Omental fat pad (tissue), 4 donors: ENCODE measurements at places on chromosomes 2 and 18. TPM values are rescaled to one million over a fixed set of nuclear protein-coding genes. Genes with fewer than 3 reads are reported as not detected.

GRCh38 chr2:187847245-187848208, 293.3 kb upstream of the TFPI start:
- no peak for DNase-seq

Gene CPS1
- total RNA-seq: 3.0 TPM

DNA sequence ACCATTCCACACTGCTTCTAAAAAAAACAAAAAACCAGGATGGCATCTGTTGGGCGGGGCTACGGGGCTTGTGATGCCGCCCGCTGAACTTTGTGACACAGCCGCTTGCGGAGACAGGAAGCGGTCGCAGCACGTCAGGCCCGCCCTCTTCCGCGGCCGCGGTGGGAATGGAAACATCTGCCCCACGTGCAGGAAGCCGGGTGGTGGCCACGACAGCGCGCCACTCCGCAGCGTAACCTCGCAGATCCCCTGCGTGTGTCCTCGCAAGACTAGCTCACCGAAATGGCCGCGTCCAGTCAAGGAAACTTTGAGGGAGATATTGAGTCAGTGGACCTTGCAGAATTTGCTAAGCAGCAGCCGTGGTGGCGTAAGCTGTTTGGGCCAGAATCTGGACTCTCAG, 168.5 kb downstream of the SUCLG1 start:
- DNase-seq: no peak

Gene KIF1A
- 0.60 TPM for total RNA-seq

DNA sequence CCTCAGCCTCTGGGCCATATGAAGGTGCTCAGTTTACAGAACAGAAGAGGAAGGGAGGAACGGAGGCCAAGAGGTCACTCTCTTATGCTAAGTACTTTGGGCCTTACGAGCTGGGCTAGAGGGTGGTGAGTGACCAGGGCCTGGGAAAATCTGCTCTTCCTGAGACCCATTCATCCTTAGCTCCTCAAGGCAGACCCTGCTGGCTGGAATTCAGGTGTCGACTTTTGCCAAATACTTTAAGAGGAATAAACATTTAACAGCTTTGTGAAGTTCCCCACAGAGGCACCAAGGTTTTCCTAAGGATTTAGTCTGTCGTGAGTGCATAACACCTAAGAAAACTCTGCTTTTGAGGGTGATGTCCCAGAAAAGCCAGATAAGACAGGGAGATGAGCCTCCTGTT, 129.7 kb upstream of the SIX2 start:
- DNase-seq: no peak

Gene CD28
- total RNA-seq: 9.0 TPM

DNA sequence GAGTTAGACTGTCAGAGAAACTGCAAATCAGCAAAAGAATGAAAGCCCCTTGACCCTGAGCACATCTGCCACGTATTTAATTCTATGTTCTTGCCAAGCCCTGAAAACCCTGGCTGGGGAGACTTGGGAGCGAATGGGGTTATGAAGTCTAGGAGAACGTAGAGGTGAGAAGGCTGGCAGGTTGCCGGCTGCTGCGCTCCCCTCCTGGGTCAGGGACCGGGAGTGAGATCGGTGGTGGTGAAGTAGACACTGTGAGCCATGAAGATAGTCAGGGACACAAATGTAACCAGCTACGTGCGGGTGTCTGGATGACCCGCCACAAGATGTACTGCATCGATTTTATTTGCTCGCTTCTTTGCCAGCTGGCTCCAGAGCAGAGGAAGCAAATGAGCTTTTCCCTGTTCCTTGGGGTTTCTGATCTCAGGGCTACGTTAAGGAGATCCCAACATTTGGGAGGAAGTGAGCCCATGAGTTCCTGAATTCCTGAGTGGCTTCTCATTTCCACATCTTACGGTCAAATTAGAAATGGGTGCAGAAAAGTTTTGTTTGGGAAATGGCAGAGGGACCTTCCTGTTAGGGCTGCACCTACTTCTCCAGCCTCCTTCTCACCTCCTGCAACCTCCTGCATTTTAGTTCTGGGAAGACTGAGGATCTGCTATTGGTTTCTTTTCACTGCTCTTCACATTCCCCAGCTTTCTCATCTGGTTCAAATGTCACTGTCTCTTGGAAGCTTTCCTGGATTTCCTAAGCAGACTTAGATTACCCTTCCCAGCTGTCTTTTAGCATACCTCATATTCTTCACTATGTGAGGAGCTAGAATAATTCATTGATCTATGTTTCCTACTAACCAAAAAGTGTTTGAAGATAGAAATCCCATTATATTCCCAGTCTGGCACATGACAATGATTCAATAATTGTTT, 360.6 kb downstream of the ZNF521 start:
- DNase-seq: no peak

GRCh38 chr2:197814526-197814925, 10.1 kb downstream of the PLCL1 start:
- no peak for DNase-seq

Gene CCDC74A
- total RNA-seq: 1.7 TPM

DNA sequence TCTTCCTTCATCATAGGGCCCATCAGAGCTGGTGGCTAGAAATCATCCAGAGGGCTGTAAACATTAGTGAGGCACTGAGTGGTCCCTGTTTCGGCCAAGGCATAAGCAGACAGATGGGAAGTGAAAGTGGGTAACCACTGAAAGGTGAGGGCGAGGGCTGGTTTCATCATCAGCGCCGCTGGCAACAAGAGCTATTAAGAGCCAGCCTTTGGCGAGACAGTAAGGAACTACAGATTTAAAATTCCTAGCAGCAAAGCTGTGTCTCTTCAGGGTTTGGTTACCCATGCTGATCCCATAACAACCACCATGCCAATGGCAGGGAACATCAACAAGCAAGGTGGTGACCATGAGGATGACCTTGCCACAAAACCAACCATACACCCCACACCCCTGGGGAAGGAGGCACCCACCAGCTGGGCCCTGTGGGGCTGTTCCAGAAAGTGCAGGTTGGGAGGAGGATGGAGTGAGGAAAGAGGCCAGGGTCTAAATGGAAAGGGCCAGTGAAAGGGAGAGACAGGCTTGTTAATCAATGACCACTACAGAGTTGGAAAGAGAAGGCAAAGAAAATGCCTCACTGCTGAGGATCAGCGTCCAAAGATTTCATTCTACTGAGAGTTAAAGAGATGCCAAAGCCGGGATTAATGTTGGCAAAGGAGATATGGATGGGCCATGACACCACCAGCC, 9.0 kb upstream of the SLC20A1 start:
- no peak for DNase-seq

DNA sequence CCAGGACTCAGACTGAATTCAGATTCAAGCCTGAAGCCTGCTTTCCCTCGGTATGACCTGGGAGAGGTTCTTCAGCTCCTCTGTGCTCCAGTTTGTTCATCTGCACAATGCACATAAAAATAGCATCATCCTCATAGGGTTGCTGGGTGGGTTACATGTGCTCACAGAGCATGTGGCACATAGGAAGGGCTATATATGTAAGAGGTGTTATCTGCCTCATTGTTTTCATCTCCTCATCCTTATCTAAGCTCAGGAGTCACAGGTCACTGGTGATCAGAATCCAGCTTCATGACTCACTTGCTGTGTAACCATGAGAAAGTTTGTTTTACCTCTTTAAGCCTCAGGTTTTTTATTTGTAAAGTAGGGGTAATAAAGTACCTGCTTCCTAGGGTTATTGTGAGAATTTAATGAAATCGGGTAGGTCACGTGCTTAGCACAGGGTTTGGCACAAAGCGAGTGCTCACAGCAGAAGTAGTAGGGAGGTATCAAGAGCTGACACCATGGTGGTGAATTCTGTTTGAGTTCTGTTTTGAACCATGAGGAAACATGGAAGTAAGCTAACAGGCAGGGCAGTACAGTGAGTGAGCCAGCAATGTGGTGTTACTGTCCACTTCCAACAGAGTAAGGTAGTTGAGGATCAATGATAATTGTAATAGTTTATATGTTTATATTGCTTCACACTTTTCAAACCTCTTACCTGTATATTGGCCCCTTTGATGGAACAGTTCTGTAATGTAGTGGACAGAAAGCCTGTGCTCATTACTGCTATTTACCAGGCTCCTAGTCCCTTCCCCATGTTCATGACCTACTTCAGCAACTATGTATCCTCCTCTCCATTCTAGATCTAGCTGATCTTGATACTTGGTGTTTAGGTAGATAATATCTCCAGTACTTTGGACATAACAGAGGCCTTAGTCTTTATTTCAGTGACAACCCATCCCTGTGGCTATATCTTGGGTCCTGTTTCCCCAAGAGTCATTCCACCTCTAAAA, 141.4 kb upstream of the LTBP1 start:
- no peak for DNase-seq

- no peak for DNase-seq
Measured at GRCh38 chr2:210536973-210537650, 19.3 kb upstream of the CPS1 start.

DNA sequence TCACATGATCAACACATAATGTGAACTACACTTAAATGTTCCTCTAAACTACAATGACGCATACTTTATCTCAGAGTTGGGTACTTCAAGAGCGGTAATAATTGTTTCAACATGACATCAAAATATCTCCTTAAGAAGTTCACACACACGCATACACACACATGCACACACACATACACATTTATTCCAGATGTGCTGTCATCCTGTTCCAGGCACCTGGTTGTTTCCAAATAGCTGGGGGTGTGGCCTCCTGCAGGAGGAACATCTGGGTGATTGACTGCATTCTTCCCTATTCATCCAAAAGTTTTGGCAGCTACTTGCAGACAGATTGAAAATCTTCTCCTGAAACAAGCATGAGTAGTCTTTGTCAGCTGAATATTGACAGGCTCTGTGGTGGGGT, 37.9 kb upstream of the PIK3C3 start:
- no peak for DNase-seq

Gene NETO1
- total RNA-seq: 7.1 TPM

- DNase-seq: no peak
Measured at GRCh38 chr18:75106746-75107145, 102.2 kb downstream of the PTGR3 start.

GRCh38 chr18:32730068-32730467, 42.8 kb downstream of the KLHL14 start:
- no peak for DNase-seq

DNA sequence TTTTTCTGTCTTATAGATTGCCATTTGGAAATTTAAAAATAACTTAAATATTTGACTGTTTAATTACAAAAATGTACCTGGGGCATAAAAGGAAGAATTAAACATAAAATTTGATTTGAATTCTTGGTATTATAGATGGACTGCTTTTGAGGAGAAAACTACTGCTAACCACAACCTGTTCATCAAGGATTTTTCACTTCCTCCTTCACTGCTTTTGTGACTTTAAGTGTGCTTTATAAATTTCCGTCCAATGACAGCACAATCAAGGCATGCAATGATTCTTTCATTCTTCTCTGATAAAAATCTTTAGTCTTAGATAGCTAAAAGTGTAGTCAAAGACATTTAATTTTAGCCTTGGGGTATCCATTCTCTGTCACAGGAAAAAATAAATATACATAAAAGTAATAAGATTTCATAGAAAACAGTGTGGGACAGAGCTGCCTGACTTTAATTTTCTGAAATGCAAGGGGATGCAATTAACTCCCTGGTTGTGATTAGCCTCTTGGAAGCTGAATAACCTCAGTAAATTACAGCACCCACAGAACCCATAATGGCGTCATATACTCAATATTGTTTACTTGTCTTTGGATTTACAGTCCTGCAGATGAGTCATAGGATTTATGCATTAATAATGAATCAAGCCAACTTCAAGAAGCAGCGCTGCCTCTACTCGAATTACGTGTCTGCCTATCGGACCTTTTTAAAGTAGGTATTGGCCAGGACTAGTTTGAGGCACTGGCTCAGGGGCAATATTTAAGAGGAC, 587.9 kb downstream of the NRXN1 start:
- no peak for DNase-seq

GRCh38 chr2:100879296-100879695, 59.4 kb downstream of the NPAS2 start:
- DNase-seq: no peak

Gene CLHC1
- 5.6 TPM for total RNA-seq

GRCh38 chr2:178114462-178114861, 2.2 kb downstream of the RBM45 start:
- no peak for DNase-seq

Gene ANKRD53
- total RNA-seq: 16.8 TPM

Gene MTCL1
- total RNA-seq: 1.9 TPM

Gene PLEKHH2
- total RNA-seq: 23.8 TPM

Gene C1QL2
- not detected for total RNA-seq

GRCh38 chr2:201182650-201183364, at the start of gene CASP10:
Gene CASP10 (plus strand): TSS chr2:201183141. CDS start chr2:201185778, 2,637 bp downstream.
- no peak for DNase-seq

Gene IGFBP5
- total RNA-seq: 2,528 TPM

Gene DIPK1C
- not detected for total RNA-seq
